Activated gamma-delta T cell (primary cell): ENCODE measurements at places on chromosomes 2 and 18.

DNA sequence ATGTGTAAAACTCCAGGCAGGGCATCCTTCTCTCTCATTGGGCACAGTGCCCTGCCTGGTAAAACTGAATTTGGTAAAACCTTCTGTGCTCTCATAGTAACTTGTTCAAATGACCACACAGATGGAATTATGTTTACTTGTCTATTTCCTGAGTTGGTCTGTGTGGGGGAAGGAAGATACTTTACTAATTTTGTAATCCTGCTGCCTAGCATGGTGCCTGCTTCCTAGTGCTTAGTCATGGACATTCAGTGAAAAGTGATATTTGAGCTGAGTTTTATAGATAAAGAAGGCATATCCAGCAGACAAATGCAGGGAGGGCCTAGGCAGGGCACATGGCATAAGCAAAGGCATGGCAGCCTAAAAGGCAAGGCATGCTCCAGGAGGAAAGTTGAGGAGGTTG is 199.4 kb downstream of the FSHR start:
- no peak for DNase-seq

GRCh38 chr18:9418047-9418690 is 57.1 kb upstream of the RALBP1 start:
- DNase-seq = no peak

- no peak for DNase-seq
These were observed 171.9 kb downstream of the STK39 start for GRCh38 chr2:168075446-168075845.

DNA sequence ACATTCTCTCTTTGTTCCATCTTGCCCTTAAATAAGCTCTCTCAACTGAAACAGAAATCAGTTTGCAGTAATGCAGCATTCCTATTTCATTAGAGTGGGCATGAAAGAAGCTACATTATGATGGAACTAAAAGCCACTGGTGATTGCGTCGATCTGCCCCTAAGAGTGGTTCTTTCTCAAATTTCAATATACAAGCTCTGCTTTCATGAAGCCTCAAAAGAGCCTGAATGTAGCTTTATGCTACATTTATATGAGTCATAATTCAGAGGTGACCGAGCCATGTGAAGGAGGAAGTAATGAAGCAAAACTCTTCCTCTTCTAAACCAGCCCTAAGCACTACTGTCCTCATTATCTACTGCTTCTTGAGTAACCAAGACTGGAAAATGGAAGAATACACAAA is 64.8 kb upstream of the CYTIP start:
- no peak for DNase-seq

- no peak for DNase-seq
These were observed 223.5 kb downstream of the PIK3C3 start for GRCh38 chr18:42178376-42179080.

- DNase-seq = no peak
These were observed 3.6 kb downstream of the METTL21A start for GRCh38 chr2:207621501-207622039.

- DNase-seq = no peak
These were observed 124.1 kb downstream of the PARD3B start for GRCh38 chr2:204669382-204669781.

- no peak for DNase-seq
These were observed 71.6 kb downstream of the ANKRD62 start for GRCh38 chr18:12165038-12165768.

DNA sequence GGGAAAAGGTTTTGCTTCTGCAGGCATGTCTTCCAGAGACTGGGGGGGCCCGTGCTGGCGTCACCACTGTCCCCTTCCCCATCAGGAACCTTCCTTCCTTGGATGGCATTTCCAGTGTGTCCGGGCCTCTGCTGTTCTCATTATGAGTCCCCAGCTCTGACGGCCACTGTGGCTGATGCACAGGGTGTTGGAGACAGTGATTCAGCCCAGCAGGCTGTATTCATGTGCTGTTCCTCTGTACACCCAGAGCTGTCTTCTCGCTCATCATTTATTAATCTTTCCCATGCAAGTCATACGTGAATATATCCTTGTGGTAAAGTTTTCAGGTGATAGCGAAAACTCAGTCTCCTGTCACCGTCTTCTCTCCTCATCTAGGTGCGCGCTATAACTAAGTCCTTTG is 57.7 kb downstream of the ASAP2 start:
- no peak for DNase-seq

- no peak for DNase-seq
These were observed 33.5 kb downstream of the INPP4A start for GRCh38 chr2:98478088-98478551.

GRCh38 chr2:30500699-30501098 is 53.7 kb downstream of the LCLAT1 start:
- no peak for DNase-seq
